ENCODE measurements at places on chromosomes 13 and 19.
A peak's percentile ranks its signal among the peaks of the same experiment; 100 is the strongest.

GRCh38 chr19:12946092-12946721 is 545 bp downstream of the RAD23A start:
- DNase-seq = peak; percentile 96

- no peak for DNase-seq
Measured at GRCh38 chr13:112397108-112397507, 21.0 kb downstream of the SPACA7 start.

GRCh38 chr13:25335856-25336255 is 34.4 kb downstream of the NUP58 start:
- DNase-seq = peak; percentile 50

DNA sequence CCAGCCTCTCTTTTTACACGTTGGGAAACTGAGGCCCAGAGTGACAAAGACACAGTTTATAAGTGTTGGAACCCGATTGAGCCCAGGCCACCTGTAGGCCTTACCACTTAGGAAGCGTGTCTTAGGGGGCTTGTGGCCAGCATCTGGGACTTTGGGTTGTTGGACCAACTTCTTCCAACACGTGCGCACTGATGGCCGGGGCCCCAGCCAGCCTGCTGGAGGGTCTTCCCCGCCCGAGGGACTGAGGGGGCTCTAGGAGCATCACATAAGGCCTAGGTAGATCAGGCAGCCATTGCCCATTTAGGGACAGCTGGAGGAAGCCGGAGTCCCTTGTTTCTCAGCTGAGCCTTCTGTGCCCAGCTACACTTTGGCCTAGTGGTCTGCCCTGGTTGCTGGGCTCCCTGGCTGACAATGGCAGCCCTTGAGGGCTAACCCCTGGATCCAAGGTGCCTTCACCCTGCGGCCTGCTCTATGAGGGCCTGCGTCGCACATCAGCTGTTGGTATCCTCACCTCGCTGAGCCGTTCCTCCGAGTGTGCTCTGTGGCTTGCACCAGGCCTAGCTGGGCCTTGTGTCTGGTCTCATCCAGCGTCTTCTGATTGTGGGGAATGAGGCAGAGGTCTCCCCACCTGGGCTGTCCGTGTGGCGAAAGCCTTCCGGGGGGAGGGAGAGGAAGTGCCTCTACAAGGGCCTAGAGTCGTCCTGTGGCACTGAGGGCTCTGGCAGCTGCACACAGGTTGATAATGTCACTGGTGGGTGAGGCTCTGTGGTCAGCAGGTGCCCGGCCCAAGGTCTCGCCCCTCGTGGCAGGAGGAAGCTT is 1.2 kb downstream of the RAB11B start:
- DNase-seq = no peak

DNA sequence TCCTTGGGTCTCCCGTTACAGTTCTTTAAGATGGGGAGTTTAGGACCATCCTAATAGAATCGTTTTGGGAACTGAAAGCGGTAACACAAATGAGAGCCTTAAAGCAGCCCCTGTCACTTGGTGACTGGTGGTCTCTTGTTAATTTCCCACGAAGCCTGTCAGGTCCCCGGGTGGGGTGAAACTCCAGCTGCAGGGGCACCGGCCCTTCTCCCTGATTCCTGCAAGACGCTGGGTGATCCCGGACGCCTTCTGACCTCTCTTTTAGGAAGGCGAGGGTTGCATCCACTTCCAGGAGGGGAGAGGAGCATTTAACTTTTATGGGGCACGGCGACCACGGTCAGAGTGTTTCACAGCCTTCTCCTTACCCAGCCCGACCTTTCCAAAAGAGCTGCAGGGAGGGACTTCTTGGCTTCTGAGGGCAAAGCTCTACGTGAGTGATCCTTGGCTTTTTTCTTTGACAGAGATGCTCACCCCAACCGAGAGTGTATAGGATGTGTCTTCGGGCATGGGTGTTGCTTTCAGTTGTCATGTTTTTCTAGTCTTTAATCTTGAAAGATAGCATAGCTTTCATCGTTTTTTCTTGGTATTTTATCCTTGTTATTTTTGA is 688 bp downstream of the ZNF225 start:
- peak; percentile 40 for DNase-seq

GRCh38 chr19:48613852-48614435 is 932 bp downstream of the FAM83E start:
- DNase-seq = peak; percentile 26

DNA sequence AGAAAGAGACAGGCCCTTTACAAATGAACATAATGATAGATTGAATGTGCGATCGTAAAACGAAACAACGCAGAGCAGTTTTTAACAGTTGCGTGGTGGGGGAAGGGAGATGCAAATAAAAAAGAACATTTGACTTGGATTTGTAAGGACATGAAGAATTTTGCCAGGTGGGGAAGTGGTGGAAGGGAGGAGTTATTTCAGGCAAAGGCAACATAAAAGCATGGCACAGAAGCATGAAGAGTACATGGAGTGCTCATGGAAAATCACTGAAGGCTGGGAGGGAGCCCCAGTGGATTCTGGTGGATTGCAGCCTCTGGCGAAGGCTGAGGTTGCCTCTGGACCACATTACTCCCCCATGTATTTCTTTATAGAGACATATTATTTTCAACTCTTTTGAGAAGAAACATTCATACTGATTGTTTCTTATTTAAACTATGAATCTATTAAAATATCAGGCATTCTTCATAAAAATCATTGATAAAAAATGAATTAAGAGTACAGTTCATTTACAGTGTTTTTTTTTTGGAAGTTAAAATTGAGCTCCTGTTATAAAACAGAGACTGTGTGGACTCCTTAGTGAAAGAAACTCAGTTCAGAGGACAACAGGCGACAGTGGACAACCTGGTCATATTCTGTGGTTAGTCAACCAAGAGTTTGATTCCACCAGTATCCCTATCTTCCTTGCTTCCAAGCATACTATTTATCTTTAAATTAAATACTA is 57.5 kb downstream of the STARD13 start:
- peak; percentile 25 for DNase-seq

- no peak for DNase-seq
Measured at GRCh38 chr13:111373486-111373885, 53.0 kb downstream of the TEX29 start.

- DNase-seq = no peak
Measured at GRCh38 chr13:36354842-36355623, 8.8 kb upstream of the SPART start.

DNA sequence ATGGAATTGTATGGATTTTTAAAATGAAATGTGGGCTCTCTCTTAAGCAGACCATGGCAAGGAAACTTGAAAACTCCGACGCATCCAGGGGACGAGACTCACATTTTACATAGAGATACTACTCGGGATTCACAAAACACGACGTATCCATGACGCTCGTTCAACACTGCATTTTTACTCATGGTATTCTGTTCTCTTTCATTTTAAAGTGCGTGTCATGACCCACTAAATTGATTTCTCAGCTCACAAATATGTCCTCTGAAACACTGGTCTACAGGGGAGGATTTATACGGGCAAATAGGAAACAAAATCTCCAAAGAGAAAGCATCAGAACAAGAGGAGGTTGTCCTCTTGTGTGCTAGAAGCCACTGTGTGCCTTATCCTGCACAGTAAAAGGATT is 523.5 kb downstream of the MYO16 start:
- no peak for DNase-seq

GRCh38 chr13:31904941-31905824 is 126.4 kb upstream of the FRY start:
- no peak for DNase-seq

DNA sequence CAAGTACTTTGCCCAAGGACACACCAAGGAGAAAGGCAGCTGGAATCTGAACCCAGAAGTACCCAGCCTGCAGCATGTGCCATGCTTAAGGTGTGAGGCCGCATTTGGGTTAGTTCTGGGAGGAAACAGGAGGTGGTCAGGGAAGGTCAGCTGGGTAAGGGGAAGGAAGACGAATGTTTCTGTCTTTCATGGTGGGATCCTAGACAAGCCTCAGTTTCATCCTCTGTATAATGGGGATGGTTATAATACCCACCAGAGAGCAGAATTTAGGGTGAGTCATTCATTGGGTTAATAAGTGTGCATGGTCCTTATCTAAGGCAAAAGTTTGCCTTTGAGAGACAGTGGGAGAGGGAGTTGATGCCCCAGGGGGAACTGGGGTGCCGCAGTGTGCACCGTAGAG is 3.6 kb downstream of the CCDC61 start:
- no peak for DNase-seq

DNA sequence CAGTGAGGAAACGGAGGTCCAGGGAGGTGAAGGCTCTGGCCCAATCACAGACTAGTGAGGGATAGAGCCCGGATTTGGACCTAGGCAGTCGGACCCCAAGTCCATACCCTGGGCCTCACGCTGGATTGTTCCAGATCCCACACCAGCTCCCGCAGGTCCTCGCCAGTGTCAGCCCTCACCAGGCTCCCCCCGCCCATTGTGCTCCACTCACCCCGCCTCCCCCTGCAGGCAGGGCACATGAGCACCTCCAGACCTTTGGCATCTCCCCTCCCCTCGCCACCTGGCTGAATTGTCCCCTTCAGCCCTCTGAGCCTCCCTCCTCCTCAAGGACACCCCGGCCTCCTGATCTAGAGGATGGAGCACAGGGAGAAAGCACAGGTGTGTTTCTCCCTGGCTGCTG is 152.4 kb downstream of the KATNAL1 start:
- DNase-seq = no peak

- DNase-seq = no peak
Measured at GRCh38 chr13:73932091-73932490, 202.1 kb downstream of the KLF12 start.

- DNase-seq = no peak
Measured at GRCh38 chr13:21930536-21930935, 259.7 kb downstream of the FGF9 start.

- DNase-seq = peak; percentile 46
Measured at GRCh38 chr19:55082020-55082851, 6.6 kb downstream of the EPS8L1 start.

GRCh38 chr19:51271067-51271466 is 20.2 kb downstream of the SIGLECL1 start:
- no peak for DNase-seq

- DNase-seq = no peak
Measured at GRCh38 chr13:59250336-59251189, 913.2 kb downstream of the DIAPH3 start.

Data from GM23248 (cell line).